Dorsolateral prefrontal cortex (tissue), 122 donors: ENCODE measurements at places on chromosomes 2 and 18.

GRCh38 chr18:57744211-57744694 lies 58.9 kb downstream of the ATP8B1 start:
- no peak for DNase-seq

DNA sequence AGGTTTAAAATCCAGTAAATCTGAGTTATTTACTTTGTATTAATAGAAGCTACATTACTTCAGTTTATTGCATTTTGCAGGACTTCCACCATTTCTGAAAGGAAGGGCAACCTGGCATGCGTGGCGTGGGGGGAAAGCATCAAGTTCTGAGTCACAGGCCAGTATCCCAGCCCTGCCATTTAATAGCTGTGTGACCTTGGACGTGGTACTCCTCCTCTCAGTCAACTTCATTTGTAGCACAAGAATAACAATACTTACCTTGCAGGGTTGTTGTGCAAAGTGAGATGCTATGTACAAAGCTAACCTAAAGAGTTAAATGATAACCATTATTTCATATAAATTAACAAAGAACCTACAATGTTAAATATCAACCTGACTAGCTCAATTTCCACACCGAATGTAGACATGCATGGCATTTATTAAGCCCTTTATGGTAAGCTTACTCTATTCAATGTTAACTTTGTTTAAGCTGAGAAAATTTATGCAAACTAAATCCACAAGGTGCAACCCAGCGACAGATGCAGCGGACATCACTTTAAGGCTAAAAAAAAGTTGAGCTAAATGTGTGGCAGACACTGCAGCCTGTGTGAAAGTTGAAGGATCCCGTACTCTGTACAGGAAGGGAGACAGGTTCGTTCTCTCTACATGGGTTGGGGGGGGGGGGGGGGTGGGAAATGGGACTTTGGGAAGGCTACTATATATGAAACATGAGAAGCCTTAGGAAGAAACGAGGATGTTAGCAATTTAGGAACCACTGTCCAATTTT lies 17.2 kb upstream of the STPG4 start:
- DNase-seq = no peak

- no peak for DNase-seq
Observed at GRCh38 chr2:49618491-49618890, 464.2 kb upstream of the FSHR start.

- peak; percentile 69 for DNase-seq
Observed at GRCh38 chr2:133641497-133641896, 73.2 kb upstream of the NCKAP5 start.

GRCh38 chr2:48397281-48397680 lies 132.7 kb upstream of the STON1 start:
- DNase-seq = no peak
